Prostate gland (tissue), 2 donors: ENCODE measurements at places on chromosomes 3 and 15. TPM values are rescaled to one million over a fixed set of nuclear protein-coding genes. Genes with fewer than 3 reads are reported as not detected.

GRCh38 chr3:133138017-133138416, 99.8 kb downstream of the TMEM108 start:
- no peak overlapping the region for H3K27ac ChIP-seq
- no peaks in the 10 kb centered on the region for H3K4me1 ChIP-seq
- H3K36me3 ChIP-seq, result no peaks in the 10 kb centered on the region
- no peak overlapping the region for H3K4me3 ChIP-seq
- no peaks in the 10 kb centered on the region for H3K27me3 ChIP-seq

GRCh38 chr3:114508976-114509375, 215.1 kb downstream of the TIGIT start:
- no peak for DNase-seq
- H3K36me3 ChIP-seq, result no peaks in the 10 kb centered on the region
- no peak overlapping the region for H3K4me3 ChIP-seq
- no peak overlapping the region for H3K27ac ChIP-seq
- no peaks in the 10 kb centered on the region for H3K27me3 ChIP-seq
- H3K4me1 ChIP-seq, result no peaks in the 10 kb centered on the region

DNA sequence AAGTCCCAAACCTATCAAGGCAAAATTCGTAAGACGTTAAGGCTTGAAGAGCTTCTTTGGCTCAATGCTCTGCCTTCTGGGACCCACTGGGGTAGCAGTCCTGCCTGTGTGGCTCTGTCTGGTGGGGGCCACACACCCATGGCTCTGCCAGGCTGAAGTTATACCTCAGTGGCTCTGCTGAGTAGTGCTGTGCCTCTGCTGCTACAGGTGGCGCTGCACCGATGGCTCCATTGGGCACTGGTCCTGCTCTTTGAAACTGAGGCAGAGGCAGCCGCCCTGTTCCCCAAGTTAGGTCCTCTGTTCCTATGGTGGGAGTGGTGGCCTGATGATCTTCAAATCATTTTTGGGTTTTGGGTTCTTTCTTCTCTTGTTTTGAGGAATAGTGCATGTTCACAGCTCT, 68.0 kb upstream of the AP4E1 start:
- no peaks in the 10 kb centered on the region for H3K36me3 ChIP-seq
- H3K27me3 ChIP-seq, result no peaks in the 10 kb centered on the region
- H3K27ac ChIP-seq, result no peak overlapping the region
- H3K4me3 ChIP-seq, result no peak overlapping the region

DNA sequence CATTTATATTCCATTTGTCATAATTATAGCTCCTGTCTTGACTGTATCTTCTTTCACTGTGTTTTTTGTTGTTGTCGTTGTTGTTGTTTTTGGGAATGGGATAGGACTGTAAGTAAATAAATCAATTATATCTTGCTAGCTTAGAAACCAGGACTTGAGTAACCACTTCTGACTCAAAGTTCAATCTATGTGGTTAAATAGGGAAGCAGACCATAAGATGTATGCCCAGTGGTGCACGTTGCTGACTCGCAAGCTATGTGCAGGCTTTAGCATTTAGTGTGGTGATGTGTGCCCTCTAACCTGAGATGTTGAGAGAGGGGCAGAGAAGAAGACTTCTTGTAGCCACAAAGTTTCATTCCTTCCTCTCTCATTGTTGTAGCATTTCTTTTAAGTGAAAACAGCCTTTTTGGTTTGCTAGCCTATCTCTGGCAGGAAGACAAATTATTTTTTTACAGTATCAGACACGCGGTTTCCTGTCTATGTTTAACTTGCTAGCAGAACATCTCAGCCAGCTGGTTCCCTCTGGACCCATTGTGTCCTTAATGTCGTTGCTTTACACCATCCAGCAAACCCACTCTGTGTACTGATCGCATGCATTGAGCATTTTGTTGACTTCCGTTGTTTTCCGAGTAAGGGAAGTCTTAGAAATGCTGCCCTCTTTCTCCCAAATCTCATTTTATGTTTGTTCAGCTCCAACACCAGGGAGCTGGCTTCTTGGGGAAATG, 52.1 kb downstream of the TGFBR2 start:
- no peaks in the 10 kb centered on the region for H3K27me3 ChIP-seq
- no peak overlapping the region for H3K27ac ChIP-seq
- H3K4me1 ChIP-seq, result peaks cover 5% of the 10 kb centered on the region
- no peak overlapping the region for H3K4me3 ChIP-seq
- DNase-seq, result no peak

- H3K36me3 ChIP-seq, result no peaks in the 10 kb centered on the region
- peak overlapping the region; percentile 92 for H3K27ac ChIP-seq
- H3K4me1 ChIP-seq, result no peaks in the 10 kb centered on the region
- H3K4me3 ChIP-seq, result peak overlapping the region; percentile 57
- no peaks in the 10 kb centered on the region for H3K27me3 ChIP-seq
These were observed 716 bp downstream of the SMC4 start for GRCh38 chr3:160400030-160400701.

- H3K27ac ChIP-seq, result no peak overlapping the region
- H3K4me3 ChIP-seq, result no peak overlapping the region
- H3K36me3 ChIP-seq, result no peaks in the 10 kb centered on the region
- no peak for DNase-seq
These were observed 36.5 kb upstream of the BCL2A1 start for GRCh38 chr15:80007532-80007931.

DNA sequence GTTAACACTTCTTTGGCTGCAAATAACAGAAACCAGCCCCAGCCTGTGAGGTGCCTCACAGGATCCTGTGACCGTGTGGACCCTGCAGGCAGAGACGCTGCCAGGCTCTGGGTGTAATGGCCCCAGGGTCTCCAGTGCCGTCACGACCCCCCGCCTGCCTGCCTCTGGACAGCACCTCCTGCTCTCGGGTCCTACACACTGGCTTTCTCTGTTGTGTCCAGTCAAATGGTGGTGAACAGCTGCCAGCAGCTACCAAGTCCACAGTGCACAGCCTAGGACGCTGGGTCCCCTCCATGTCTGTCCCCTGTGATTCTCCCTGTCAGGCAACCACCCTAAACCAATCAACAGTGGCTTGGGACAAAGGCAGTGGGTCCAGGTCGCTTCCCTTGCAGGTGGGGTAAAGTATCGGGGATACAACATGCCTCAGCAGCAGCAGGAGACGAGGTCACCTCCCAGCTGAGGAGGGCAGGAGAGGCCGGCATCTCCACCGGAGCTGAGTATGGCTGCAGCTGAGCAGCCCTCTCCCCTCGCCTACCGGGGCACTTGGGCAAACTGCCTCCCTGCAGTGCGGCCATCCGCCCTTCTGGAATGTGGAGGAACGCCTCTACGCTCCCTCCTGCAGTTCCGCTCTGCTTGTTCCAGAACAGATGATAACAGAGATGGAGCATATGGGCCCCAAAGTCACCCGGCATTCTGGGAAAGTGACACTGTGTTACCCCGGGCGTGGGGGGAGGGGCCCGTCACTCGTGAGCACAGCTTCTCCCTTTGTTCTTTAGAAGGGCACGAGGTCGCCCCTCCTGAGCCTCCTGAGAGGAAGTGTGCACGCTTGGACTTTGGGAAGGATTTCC, 21.1 kb upstream of the SKOR1 start:
- H3K4me3 ChIP-seq, result no peak overlapping the region
- H3K27ac ChIP-seq, result no peak overlapping the region
- no peak for DNase-seq
- H3K4me1 ChIP-seq, result no peaks in the 10 kb centered on the region
- peaks cover 4% of the 10 kb centered on the region for H3K36me3 ChIP-seq
- H3K27me3 ChIP-seq, result no peaks in the 10 kb centered on the region

DNA sequence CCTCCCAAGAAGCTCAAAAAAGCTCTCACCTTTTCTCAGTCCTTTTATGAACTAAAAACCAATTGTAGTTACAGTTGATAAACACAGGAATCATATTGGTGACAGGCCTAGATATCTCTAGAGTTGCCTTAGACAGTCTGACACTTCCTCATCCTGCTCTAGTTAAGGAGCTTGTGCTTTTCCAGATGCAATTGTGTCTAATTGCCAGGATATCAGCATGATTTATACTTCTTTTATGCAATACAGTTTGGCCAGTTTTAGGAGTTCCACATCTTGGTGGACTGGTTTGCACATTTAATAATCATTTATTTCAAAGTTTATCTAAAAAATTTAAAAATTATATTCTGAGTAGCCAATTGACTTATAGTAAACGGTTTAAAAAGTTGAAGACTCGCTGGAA, 95.7 kb downstream of the DUT start:
- no peak for DNase-seq
- H3K36me3 ChIP-seq, result no peaks in the 10 kb centered on the region
- H3K4me3 ChIP-seq, result no peak overlapping the region
- H3K27ac ChIP-seq, result no peak overlapping the region

DNA sequence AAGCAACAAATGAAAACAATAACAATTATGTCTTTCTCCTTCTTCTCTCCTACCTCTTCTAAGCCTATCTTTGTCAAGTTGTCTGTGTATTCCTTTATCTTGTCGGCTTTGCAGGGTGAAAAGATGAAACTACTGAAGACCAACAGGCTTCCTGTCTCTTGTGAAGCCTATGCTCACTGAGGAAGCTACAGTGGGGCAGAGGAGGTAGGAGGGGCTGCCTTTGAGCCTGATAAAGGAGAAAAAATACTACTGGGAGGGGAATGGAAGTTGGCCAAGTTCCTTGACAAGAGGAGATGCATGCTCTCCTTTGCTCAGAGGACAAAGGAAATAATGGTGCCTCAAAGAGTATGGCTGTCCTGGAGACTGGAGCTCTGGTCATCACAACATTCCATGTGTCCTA, 92.0 kb downstream of the IGSF11 start:
- no peaks in the 10 kb centered on the region for H3K36me3 ChIP-seq
- no peaks in the 10 kb centered on the region for H3K27me3 ChIP-seq
- H3K4me1 ChIP-seq, result no peaks in the 10 kb centered on the region
- DNase-seq, result no peak
- no peak overlapping the region for H3K27ac ChIP-seq
- no peak overlapping the region for H3K4me3 ChIP-seq

- no peak overlapping the region for H3K4me3 ChIP-seq
- no peaks in the 10 kb centered on the region for H3K4me1 ChIP-seq
- no peak overlapping the region for H3K27ac ChIP-seq
- no peaks in the 10 kb centered on the region for H3K36me3 ChIP-seq
These were observed 133.7 kb upstream of the POU1F1 start for GRCh38 chr3:87410110-87410509.

- H3K4me1 ChIP-seq, result no peaks in the 10 kb centered on the region
- H3K36me3 ChIP-seq, result no peaks in the 10 kb centered on the region
- H3K27ac ChIP-seq, result no peak overlapping the region
- no peaks in the 10 kb centered on the region for H3K27me3 ChIP-seq
These were observed 26.4 kb downstream of the RSL24D1 start for GRCh38 chr15:55170361-55170760.

- no peaks in the 10 kb centered on the region for H3K27me3 ChIP-seq
- H3K4me1 ChIP-seq, result no peaks in the 10 kb centered on the region
- H3K4me3 ChIP-seq, result no peak overlapping the region
- DNase-seq, result no peak
- no peak overlapping the region for H3K27ac ChIP-seq
These were observed 2.8 kb upstream of the PRICKLE2 start for GRCh38 chr3:64228110-64228509.

DNA sequence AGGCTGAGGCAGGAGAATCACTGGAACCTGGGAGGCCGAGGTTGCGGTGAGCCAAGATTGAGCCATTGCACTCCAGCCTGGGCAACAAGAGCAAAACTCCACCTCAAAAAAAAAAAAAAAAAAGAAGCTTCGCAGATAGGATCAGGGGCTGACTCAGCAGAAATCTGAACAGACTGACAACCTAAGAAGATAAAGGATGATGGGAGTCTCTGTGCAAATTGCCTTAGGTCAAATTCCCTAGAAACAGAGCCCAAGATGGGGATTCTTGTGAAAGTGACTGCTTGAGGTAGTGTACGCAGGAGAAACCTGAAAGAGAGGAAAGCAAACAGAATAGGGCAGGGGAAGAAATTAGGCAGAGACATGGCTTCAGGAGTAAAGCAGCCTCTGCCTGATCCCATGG, 160.8 kb upstream of the LRIG1 start:
- H3K4me3 ChIP-seq, result no peak overlapping the region
- H3K27ac ChIP-seq, result no peak overlapping the region
- no peaks in the 10 kb centered on the region for H3K27me3 ChIP-seq

- H3K27ac ChIP-seq, result no peak overlapping the region
- DNase-seq, result no peak
- H3K36me3 ChIP-seq, result no peaks in the 10 kb centered on the region
- no peaks in the 10 kb centered on the region for H3K27me3 ChIP-seq
These were observed 97.2 kb upstream of the CCNL1 start for GRCh38 chr3:157257101-157257500.

- no peaks in the 10 kb centered on the region for H3K27me3 ChIP-seq
- no peak overlapping the region for H3K27ac ChIP-seq
- no peak for DNase-seq
- H3K36me3 ChIP-seq, result no peaks in the 10 kb centered on the region
- no peak overlapping the region for H3K4me3 ChIP-seq
- H3K4me1 ChIP-seq, result no peaks in the 10 kb centered on the region
These were observed 37.1 kb upstream of the RGMA start for GRCh38 chr15:93126148-93126547.

GRCh38 chr3:49119036-49119435, 1.6 kb downstream of the USP19 start:
- H3K4me3 ChIP-seq, result no peak overlapping the region
- H3K36me3 ChIP-seq, result peaks cover 44% of the 10 kb centered on the region
- peaks cover 6% of the 10 kb centered on the region for H3K4me1 ChIP-seq
- DNase-seq, result no peak

DNA sequence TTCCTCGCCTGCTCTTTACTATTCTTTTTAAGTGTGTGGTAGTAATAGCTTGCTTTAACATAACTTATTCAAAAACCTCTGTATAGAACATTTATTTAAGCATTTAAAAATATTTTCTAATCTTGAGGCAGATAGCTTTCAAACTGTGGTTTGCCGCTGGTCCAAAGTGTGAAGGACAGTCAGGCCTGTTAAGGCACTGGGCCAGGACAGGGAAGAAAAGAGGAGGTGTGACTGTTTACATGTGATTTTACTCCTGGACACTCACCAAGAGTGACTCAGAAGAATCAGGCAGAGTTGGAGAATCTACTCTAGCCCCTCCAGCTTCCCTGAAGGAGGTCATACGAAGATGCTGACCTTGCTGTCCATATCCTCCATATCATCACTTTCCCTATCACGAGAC, 44.7 kb downstream of the CEP152 start:
- no peaks in the 10 kb centered on the region for H3K4me1 ChIP-seq

DNA sequence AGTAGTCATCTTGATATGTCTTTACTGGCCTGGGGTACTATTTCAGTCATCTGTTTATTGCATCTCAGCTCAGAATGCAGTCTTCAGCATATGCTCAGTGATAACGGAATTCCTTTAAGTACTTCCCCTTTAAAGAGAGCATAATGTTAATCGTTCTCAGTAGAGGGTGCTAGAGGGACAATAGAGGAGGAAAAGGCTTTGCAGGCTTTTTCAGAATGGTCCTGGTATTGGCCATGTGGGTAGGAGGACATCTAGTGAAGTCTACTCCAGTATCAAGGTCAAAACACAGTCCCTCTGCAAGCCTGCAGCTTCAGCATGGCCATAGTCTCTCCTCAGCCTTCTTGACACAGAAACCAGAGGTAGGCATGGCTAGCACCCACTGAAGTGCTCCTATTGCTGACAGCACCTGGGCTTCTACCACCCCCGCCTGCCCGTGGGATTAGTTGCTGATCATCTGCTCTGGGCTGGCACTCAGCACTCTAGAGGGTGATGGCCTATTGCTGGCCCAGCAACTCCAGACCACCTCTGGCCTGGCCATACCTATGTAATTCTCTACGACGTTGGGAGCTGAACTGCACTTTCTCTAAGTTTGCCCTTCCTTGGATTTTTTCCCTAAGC, 65.4 kb downstream of the KCNH8 start:
- no peak for DNase-seq
- H3K27ac ChIP-seq, result no peak overlapping the region
- H3K27me3 ChIP-seq, result no peaks in the 10 kb centered on the region
- no peak overlapping the region for H3K4me3 ChIP-seq
- no peaks in the 10 kb centered on the region for H3K36me3 ChIP-seq

Gene SCG3
- 2.0 TPM for total RNA-seq

Gene ATP13A4
- 2.0 TPM for total RNA-seq

Gene CCR3
- total RNA-seq, result not detected

Gene HTR3E
- not detected for total RNA-seq
